ENCODE measurements at places on chromosomes 2 and 18.

DNA sequence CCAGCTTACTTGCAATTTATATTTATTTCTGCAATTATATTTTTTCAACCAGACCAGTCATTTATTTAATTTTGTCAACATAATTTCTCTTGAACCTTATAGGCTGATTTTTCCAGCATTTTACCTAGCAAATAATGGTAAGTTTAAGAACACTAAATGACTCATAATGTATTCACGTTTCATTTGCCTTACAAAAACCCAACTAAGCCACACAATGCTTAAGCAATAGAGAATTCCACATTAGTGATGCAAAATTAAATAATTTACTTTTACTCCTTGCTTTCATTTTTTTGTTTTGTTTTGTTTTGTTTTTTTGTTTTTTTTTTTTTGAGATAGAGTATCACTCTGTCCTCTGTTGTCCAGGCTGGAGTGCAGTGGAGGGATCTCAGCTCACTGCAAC is 110.4 kb upstream of the VRK2 start:
- no peak for DNase-seq

GRCh38 chr2:205189301-205189700 is 493.0 kb upstream of the NRP2 start:
- DNase-seq, result no peak

DNA sequence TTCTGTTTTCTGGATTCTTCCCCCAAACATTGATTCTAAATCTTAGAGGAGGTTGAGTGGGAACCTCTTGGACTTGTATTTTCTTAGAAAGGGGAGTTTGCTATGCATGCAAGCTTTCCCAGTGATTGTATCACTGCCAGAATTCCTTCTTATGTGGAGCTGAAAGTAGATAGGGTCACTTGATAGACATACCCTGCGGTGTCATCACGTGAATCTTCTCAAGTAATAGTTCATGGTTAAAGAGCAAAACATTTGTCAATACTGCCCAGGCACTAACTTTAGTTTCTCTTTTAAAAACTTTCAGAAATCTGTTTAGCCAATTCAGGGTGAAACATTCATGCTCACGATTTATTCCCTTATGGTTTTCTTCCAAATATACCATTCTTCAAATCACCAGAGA is 6.4 kb downstream of the PMAIP1 start:
- DNase-seq, result no peak

GRCh38 chr2:95349568-95350322 is 52.6 kb downstream of the KCNIP3 start:
- no peak for DNase-seq

DNA sequence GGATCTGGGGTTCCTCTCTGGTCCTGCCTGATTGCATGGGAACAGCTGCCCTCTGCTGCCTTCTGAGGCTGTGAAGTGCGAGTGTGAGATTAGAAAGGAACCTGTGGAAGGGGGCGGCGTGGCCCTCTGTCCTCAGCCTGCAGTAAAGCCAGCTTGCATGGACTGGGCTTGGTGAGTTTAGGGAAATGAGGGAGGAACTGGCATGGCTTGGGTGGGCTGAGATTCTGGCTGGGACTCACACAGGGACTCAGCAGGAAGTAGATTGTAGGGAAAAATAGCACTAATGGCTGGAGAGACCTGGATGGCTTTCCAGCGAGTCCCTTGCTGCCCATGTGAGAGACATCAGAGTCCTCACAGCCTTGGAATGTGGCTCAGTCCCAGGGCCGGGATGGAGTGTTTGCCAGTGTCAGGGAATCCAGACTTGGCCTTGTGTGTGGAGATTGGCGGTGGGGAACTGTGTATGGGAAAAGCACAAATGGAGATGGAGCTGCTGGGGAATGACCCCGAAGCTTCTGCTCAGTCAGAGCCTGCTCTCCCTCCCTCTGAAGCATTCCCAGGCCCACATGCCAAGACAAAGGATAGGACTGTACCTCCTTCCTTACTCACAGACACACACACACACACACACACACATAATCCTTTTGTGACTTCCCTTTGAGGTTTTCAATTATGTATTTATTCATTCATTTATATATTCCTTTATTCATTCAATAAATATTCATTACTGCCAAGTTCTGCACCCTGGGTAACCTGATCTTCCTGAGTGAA is 115.4 kb downstream of the ACAA2 start:
- DNase-seq, result no peak

- no peak for DNase-seq
These were observed 117.6 kb upstream of the EML6 start for GRCh38 chr2:54605836-54606235.

DNA sequence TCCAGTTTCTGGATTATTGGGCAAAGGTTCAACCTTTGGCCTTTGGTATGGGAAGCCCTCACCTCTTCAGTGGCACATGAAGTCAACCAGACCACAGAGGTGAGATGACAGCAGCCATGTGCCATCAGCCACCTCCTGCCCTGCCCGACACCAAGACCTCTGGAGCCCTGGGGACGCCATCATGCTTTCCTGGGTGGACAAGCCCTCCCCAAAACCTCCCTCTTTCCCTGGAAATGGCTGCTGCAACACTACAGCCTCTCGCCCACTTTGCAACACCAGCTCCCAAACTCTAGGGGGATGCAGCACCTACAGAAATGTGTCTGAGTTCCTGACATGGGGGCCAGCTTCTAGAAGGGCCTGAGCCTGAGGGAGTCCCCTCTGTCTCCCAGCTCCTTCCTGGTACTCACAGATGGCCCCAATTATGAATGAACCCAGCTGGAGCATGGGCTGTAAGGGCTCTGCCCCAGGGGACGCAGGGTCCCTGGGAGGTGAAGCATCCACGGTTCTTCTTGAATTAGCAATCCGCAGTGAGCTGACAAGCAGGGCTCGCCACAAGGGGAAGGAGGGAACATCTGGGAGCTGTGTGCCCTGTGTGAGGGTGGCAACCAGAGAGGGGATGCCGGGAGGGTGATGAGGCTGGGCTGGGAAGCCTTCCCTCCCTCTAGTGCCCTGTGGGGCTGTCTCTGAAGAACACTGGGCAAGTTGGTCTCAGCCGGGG is 268.5 kb upstream of the HDAC4 start:
- DNase-seq, result no peak

DNA sequence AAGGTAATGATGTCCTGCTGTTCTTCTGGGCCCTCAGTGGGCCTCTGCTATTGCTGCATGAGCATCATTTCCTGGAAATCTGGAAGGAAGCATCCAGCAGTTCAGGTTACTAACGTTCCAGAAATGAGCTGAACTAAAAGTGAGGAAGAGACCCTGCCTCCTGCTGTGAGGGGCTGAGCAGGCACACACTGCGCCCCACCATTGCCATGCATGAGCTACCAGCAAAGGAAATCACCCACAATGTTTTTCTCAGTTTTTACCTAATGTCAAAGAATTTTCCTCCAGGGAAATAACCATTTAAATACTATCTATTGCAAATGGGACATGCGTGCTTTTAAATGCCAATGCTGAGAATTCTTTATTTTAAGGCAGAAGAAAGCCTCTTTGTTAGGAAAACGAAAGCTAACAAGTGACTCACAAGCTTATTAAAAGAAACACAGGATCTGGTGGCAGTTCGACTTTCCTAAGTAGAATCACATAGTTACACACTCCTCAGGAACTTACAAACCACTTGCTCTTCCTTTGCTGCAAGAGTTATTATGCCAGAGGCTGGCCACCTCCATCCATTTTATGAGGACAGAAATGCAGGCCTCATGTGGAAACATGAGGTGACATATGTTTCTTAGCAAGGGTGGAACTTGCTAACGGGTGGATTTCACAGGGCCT is 152.6 kb upstream of the TTC39C start:
- no peak for DNase-seq

GRCh38 chr2:196208915-196209314 is 37.5 kb upstream of the STK17B start:
- DNase-seq, result no peak

GRCh38 chr2:68565858-68566257 is 77.5 kb upstream of the PROKR1 start:
- DNase-seq, result no peak

- DNase-seq, result no peak
These were observed 24.5 kb upstream of the INPP4A start for GRCh38 chr2:98419977-98420725.

DNA sequence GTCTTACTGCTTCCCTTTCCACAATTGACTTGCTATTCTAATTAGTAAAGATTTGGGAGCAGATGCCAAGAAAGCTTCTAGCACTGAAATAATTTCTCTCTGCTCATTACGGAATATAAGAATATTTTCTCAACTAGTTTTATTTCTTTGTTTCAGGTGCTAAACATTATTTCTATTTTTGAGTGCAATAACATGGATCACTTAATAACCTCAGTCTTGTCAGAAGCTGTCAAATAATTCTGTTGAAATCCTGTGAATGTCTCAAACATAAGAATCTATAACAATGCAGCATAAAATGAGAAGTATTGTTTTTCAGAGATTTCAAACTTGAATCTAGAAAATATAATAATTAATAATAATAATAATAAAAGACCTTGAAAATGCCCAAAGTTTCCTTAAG is 1221.0 kb downstream of the DSC3 start:
- no peak for DNase-seq

GRCh38 chr2:134417968-134418582 is 164.2 kb downstream of the MGAT5 start:
- DNase-seq, result no peak

All from stimulated activated CD8-positive, alpha-beta memory T cell treated with anti-CD3 and anti-CD28 coated beads, Interleukin-7, amount 100 ng/mL, for 1 hour (primary cell).